NCI-H2171 (cell line): ENCODE measurements at places on chromosomes 3 and 15.

DNA sequence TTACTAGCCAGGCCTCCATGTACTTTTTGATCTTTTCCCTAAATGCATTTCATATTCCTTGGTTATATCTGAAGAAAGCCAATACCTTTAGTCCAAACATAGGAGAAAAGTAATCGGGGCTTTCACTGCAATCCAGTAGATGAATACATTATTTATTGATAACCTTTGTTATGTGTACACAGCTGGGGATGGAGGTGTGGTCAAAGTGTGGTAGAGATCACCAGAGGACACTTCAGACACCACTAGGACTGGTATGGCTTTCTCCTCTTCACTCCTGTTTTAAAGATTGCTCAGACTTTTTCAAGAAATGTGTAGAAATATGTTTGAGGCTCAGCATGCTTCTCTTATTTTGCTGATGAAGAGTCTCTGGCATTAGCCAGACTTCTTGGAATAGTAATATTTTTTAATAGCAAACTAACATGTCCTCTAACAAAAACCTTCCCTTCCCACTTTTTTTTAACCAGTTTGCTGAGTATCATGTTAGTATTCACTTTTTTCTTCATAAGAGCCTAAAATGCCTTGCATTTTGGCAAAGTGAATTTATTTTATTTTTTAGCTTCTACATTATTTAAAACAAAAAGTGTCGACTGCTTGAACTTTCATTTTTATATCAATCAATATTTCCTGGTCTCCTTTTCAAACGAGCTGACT lies 65.6 kb upstream of the MBNL1 start:
- no peak for DNase-seq

GRCh38 chr3:21718161-21718765 lies 32.7 kb downstream of the ZNF385D start:
- no peak for DNase-seq

DNA sequence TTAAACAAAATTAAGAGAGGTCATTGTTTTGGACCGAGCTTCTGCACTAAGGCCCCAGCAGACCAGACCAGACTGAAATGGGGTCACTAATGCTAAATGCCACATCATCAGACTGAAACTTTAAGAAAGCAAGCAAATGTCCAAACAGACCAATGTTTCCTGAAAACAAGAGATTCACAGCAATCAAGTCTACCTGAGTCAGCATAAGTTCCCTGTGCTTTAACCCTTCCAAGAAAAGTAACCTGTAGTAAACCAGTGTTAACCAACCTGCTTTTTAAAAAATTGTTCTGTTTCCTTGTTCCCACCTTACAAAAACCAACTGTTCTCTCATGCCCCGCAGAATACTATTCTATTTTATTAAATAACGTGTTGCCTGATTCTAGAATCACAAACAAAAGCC lies 241.1 kb upstream of the GADL1 start:
- no peak for DNase-seq

- DNase-seq = no peak
Measured at GRCh38 chr3:113409676-113410075, 31.6 kb downstream of the CFAP44 start.

GRCh38 chr3:157865352-157866000 lies 240.7 kb downstream of the SHOX2 start:
- no peak for DNase-seq

DNA sequence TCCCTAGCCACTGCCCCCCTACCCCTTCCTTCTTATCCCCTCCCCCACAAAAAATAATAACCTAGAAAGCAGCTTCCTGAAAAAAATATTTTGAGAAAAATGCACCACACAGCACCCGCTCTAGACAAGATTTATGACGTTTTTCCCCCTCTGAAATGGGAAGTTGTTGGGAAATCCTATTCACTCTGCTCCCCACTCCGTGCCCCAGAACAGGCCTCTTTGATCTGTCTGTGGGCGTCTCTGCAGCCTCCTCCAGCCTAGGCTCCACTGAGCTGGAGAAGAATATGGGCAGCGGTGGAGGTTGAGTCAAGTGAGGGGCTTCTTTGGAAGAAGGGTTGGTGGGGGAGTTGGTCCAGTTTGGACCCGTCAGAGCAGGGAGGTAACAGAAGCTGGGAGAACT lies 28.5 kb upstream of the POLG start:
- no peak for DNase-seq

GRCh38 chr3:157436583-157437291 lies at the start of gene PTX3:
Gene PTX3 (plus strand): TSS chr3:157436850. CDS start chr3:157436934, 84 bp downstream.
- no peak for DNase-seq

DNA sequence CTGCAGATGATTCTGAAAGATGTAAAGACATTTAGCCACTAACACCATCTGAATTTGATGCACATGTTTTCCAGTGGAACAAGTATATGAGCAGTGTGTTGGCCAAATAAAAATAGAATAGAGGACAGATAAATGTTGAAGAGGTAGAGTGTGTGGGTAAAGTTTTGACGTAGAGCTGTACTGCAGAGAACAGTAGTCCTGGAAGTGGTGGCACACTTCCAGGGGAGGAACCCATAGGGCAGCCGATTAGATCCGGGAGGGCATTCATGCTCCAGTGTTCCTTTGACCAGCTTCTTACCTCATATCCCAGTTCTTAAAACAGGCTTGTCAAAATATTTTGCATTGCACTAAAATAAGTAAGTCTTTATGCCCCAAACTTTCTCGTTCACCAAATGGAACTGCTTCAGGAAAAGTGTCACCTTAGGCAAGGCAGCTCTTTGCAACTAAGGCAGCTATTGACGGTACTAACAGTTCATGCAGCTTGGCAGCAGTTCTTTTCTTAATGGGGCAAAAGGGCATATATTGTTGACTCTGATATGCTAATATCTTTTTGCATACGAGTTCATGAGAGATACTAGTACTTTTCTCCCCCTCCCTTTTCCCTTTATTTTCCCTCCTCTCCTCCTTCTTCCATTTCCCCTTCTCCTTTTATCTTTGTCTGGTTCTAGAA lies 429.3 kb upstream of the AZI2 start:
- DNase-seq = no peak

DNA sequence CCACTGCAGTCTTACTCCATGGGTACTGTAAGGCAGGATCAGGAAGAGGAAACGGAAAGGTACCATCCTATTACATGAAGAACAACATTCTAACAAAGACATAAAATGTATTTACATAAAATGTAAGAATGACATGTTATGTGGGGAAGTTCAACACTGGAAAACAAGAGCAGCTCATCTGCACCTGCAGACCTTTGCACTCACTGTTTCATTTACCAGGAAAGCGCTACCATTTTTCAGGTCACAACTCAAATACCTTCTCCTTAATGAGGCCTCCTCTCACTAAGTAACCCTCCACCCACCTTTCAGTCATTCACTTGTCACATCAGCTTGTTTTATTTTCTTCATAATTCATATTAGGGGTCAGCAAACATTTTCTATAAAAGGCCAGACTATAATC lies 2.6 kb downstream of the TMCC1 start:
- DNase-seq = no peak

DNA sequence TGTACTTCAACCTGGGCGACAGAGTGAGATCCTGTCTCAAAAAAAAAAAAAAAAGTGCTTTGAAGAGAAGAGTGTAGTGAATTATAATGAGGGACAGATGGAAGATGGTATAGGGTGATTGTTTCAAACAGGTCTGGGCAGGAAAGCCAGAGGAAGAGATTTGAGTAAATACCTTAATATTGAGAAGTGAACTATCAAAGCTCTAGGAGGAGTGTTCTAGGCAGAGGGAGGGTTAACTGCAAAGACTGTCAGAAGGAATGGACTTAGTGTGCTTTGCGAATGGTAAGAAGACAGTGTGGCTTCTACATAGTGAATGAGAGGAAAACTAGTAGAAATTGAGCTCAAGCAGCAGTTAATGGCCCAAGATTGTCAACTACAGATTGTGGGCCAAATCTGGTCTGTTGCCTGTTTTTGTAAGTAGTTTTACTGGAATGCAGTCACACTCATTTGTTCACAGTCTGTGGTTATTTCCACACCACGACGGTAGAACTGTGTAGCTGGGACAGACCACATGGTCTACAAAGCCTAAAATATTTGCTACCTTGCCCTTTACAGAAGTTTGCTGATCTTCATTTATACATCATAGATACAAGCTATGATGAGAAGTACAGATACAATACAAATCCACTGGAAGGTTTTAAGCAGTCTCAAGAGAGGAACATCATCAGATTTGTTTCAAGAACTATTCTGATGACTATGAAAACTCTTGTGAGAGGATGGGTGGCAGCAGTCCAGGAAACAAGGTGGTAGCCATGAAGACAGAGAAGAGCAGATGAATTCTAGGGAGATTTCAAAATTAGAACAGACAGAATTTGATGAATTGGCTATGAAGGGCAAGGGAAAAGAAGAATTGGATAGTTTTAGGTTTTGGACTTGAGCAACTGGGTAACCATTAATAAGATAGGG lies 16.5 kb upstream of the USP50 start:
- peak; percentile 56 for DNase-seq

DNA sequence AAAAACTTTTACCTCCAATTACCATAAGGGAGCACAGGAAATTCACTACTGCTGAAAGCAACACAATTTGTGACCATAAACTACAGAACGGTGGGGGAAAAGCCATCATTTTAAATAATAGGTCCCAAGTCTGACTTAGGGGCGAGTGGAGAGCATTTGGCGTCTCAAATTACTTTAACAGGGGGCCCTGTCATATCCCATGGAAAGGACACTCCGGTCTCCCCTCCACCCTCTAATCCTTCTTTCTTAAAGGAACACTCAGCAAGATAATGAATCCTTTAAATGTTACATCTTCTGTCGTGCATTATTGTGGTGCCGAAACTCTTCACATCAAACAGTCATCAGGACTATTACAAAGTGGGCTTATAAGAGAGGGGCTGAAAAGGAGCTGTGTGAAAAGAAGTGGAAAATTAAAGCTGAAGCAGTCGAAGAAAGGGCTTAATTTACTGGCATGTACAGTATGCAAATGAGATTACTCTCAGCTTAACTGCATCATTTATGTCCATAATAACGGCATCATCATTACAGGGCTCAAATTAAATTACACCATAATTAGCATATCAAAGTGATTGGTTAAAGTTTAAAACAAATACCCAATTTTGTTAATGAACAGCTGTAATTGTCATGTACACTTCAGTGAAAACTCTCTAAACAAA lies 342.2 kb downstream of the FOXP1 start:
- no peak for DNase-seq

DNA sequence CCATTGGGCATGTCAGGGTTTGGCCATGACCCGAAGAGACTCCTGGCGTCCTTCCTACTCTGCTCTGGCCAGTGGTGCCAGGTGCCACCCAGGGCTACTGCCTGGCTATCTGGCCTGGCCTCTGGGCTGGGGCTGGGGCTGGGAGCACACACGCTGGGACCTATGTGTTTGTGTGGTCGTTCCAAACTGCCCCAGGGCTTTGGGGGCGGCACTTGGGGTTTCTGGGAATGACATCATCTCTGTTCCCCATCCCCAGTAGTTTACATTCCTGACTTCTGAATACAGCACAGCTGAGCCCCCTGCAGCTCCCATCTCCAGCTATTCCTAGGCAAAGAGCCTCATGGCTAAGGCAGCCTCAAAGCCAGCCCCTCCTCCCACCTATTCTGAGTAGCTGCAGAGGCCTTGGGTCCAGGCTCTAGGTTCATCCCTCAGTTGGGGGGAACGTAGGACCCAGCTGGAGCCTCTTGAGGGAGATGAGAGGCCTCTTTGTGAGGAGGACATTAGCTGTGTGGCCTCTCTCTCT lies 24.3 kb downstream of the PLEKHO2 start:
- DNase-seq = no peak

DNA sequence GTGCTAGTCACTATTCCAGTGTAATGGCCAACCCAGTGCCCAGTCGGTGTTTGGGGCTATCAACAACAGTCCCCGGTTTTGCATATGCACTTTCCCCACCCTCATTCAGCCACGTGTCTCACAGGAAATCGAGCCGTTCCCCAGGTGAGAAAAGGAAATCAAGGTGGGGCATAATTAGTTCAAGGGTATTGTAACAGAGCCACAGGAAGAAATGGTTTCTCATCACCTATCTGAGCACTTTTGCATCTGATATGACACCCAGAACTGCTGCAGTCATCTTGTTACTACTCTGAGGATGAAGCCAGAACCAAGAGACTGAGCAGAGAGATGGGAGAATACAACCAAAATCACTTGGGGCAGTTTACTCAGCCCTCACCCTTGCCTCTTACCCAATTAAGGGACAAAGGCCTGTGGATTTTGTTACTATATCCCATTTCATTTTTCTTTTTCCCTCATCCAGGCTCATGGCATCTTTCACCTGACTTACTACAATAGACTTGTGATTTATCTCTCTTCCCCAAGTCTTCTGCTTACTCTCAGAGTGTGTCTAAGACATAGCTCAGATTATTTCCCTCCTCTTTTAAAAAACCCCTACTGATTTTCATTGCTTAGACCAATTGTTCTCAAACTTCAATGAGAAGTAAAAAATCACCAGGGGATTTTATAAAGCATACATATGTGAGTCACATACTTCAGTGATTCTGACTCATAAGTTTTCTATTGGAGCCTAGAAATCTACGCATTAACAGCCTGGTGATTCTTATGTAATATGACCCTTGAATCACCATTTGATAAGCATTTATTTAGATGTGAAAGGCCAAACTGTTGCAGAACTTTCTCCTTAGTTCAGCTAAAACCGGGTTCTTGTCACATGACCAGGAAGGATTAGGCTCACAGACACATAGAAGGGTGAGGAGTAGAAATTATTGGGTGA lies 40.5 kb downstream of the TRAT1 start:
- no peak for DNase-seq

DNA sequence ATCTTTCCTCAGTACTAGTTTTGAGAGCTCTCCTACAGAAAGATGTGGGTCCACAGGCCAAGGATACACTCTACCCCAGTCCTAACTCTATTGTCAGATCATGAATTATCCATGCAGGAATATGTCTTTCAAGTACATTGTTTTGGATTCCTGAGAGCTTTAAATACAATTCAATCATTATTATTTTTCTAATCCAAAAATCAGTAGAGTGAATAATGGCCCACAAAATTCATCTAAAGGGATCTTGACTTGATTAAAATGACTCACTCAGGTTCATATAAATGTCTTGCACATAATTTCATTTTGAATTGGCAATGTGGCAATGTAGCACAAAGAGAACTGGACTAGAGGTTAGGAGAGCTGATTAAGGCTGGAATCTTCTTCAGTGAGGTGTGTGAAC lies 93.9 kb downstream of the ZPLD1 start:
- no peak for DNase-seq

DNA sequence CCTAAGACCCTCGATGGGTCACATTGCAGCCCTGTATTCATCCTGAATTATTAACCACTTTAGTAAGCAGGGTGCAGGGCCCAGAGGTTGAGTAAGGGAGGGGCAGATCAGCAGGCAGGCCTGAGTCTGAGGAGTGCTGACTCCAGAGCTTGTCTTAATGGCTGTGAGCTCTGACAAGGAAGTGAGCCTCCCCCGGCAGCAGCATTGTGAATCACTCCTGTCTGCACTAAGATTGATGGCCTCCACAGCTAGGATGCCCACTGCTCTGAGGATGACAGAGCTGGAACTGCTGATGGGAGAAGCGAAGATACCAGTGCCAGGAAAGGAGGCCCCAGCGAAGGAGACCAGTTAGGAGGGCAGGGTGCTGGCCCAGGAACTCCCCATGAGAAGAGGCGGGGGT lies 46.5 kb upstream of the CCDC174 start:
- no peak for DNase-seq

DNA sequence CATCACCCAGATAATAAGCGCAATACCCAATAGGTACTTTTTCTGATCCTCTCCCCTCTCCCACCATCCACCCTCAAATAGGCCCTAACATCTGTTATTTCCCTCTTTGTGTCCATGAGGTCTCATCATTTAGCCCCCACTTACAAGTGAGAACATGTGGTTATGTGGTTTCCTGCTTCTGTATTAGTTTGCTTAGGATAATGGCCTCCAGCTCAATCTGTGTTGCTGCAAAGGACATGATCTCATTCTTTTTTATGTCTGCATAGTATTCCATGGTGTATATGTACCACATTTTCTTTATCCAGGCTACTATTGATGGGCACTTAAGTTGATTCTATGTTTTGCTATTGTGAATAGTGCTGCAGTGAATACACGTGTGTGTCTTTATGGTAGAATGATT lies 165.4 kb downstream of the MBNL1 start:
- no peak for DNase-seq
